ENCODE measurements at places on chromosomes 2 and 18. TPM values are rescaled to one million over a fixed set of nuclear protein-coding genes. Genes with fewer than 3 reads are reported as not detected.

- DNase-seq = peak; percentile 82
These were observed 47.7 kb downstream of the OSBPL6 start for GRCh38 chr2:178241844-178242551.

ILKAP gene
- 29.5 TPM for total RNA-seq

- no peak for DNase-seq
These were observed 293.2 kb downstream of the ALK start for GRCh38 chr2:29628108-29628745.

ATOH8 gene
- 17.7 TPM for total RNA-seq
